ENCODE measurements at places on chromosomes 2 and 18. TPM values are rescaled to one million over a fixed set of nuclear protein-coding genes. Genes with fewer than 3 reads are reported as not detected.

Gene TM4SF20
- polyA plus RNA-seq, result not detected

DNA sequence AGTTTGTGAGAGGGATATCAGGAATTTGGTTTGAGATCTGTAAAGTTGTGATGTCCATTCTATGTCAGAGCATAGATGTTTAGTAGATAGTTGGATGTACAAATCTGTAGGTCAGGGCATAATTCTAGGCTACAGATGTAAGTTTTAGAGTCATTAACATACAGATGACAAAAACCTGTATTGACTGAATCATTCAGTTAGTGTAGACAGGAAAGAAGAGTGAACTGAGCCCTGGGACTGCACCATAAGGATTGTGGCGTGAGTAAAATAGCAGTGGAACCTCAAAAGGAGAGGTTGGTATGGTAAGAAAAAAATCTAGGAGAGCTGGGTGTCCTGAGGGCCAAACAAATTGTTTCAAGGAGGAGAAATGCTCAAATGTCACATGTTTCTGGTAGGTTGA is 73.1 kb upstream of the RPRM start:
- DNase-seq, result no peak

GRCh38 chr2:160075171-160075570 is 12.8 kb upstream of the PLA2R1 start:
- no peak for DNase-seq

Gene MAP4K3
- 3.3 TPM for polyA plus RNA-seq

Gene C2orf92
- 0.24 TPM for polyA plus RNA-seq

DNA sequence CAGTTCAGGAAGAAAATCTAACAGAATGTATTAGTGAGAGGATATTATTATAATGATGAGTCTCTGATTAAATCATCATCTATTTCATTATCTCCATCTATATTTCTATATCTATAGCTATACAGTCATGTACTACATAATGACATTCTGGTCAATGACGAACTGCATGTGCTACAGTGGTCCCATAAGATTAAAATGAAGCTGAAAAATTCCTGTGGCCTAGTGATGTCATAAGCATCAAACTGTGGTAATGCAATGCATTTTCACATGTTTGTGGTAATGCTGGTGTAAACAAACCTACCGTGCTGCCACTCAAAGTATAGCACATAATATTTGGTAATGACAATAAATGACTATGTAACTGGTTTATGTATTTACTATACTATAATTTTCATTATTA is 1127.9 kb upstream of the CHAC2 start:
- no peak for DNase-seq

- no peak for DNase-seq
These were observed 186.9 kb upstream of the ACAA2 start for GRCh38 chr18:50000227-50000626.

Gene BOLL
- polyA plus RNA-seq, result not detected

DNA sequence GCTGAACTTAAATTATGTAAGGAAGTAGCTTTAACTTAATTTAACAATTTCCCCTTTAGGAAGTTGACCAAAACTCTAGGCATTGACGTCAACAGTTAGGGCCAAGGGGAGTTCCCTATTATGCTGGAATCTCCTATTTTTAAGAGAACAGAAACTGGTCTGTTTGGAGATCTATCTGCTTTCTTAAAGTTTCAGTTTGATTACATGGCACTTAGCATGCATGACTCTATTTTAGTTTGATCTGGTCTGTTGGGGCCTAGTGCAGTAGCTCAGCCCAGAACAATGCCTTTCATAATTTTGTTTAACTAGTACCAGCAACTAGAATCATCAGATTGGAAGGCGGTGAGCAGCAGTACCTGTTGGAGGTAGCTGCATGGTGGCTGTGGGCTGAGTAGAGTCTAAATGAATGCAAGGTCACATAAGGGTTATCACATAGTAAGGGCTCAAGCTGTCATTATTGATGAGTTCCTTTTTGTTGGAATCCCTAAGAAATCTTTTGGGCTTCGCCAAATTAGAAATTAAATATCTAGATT is 60.5 kb upstream of the ZNG1B start:
- DNase-seq, result no peak

- DNase-seq, result no peak
These were observed 62.7 kb downstream of the TRAPPC12 start for GRCh38 chr2:3442185-3442584.

DNA sequence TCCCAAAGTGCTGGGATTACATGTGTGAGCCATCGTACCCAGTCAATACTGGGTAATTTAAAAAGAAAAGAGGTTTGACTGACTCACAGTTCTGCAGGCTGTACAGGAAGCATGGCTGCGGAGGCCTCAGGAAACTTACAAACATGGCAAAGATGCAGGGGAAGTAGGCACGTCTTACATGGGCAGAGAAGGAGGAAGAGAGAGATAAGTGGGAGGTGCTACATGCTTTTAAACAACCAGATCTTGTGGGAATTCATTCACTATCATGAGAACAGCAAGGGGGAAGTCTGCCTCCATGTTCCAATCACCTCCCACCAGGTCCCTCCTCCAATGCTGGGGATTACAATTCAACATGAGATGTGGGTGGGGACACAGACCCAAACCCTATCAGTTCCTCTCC is 192.5 kb downstream of the ATAD2B start:
- no peak for DNase-seq
